ENCODE measurements at places on chromosomes 6 and 20.

DNA sequence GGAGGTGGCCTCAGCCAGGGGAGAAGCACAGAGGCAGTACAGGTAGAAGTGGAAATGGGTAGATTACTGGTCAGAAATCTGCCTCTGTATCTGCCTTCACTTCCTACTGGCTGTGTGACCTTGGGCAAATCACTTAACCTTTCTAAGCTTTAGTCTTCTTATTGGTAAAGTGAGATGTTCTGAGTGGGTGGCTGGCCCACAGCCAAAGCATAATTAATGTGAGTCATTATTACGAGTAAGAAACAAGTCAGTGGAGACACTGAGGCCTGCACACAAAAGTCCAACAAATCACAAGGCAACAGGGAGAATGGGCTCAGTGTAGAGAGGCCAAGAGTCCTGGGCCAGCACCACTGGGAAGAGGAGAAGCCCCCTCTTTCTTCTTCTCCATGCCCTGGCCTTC is 39.1 kb downstream of the NRN1 start:
- no peak for DNase-seq

- no peak for DNase-seq
Observed at GRCh38 chr20:3669710-3670367, 6.6 kb upstream of the GFRA4 start.

- no peak for DNase-seq
Observed at GRCh38 chr20:59721386-59721785, 117.0 kb downstream of the PHACTR3 start.

DNA sequence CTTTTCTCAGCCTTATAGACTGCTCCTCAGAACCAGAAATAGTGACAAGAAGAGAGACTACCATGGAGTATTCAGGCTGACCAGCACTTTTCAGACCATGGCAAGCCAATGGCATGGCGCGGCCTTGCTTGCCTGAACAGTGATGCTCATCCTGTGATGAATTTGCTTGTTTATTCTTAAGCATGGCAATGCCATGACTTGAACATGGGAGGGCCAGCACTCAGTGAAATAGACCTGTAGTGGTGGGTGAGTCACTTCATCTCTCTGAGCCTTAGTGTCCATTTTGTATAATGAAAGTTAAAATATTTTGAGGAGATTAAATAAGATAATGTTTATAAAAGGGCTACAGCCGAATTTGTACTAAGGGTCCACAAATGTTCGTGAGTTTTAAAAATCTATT is 79.1 kb downstream of the LRRC1 start:
- DNase-seq = peak; percentile 15

DNA sequence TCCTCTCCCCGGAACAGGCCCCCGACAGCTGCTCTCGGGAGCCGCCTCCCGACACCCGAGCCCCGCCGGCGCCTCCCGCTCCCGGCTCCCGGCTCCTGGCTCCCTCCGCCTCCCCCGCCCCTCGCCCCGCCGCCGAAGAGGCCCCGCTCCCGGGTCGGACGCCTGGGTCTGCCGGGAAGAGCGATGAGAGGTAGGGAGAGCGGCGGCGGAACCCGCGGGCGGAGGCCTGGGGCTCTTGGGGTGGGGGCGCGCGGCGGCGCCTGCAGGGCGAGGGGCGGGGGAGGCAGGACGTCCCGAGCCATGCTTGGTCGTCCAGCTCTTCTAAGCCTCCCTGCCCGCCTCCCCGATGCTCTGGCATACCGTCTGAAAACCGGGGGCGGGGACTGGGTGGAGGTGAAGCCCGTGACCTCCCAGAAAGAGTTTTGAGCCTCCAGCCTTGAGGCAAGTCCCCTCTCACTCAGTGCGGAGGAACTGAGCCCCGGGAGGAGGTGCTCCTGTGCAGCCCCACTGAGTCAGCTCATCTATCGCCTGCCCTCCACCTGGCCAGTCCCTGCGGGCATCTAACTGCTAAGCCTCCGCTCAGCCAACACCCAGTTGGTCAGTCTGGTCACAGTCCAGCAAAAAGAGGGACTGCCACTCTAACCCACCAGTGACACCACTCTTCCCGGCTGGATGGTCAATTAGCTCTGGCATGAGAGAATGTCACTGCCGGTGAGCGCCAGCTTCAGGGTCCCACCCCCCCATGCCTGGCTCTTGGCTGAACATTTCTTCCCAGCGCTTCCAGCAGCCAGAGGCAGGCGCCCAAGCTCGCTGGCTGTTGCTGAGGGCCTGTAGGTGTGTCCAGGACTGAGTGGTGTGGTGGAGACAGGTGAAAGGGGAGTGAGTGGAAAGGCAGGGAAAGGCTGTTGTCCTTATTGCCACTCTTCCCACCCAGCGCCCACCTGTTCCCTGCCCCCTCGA is 482 bp downstream of the DDR1 start:
- DNase-seq = peak; percentile 57

DNA sequence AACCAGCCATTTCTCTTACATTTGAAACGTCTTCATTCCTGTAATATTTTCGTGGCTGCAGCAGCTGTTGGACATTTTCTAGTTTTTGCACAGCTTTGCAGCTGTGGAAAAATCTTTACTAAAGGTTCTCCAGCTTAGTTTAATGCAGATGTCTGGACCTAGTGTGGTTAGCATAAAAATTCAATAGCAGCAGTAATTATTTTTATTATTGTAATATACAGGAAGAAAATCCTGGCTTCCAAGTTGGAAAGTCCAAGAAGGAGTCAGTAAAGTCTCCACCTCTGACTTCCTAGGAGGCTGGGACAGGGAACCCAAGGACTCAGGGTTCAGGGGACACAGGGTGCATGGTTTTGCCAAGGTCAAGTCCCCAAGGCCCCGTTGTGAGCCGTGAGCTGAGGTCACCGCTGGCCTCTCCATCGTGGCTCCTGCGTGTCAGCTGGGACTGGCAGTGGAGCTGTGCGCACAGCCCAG is 230.6 kb downstream of the FNDC1 start:
- no peak for DNase-seq

GRCh38 chr6:127205036-127205435 is 61.6 kb upstream of the RNF146 start:
- DNase-seq = no peak

GRCh38 chr20:45792317-45793118 is 764 bp downstream of the DNTTIP1 start:
- DNase-seq = no peak

DNA sequence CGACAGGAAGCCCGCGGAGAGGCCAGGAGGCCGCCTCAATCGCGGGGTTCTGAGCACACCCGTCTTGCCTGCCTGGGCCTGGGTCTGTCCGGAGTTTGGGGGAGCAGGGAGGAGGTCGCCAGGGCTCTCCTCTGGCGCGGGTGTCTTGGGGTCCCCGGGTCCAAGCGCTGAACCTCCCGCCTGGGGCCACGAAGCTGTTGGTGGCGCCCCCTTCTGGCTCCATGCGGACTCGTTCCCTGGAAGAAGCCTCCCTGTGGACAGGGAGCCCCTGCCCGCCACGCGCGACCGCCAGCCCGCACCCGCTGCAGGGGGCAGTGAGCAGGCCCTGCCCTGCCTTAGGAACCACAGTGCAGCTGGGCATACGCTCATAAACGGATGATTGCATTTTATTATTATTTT is 44.7 kb downstream of the MCUR1 start:
- DNase-seq = no peak

DNA sequence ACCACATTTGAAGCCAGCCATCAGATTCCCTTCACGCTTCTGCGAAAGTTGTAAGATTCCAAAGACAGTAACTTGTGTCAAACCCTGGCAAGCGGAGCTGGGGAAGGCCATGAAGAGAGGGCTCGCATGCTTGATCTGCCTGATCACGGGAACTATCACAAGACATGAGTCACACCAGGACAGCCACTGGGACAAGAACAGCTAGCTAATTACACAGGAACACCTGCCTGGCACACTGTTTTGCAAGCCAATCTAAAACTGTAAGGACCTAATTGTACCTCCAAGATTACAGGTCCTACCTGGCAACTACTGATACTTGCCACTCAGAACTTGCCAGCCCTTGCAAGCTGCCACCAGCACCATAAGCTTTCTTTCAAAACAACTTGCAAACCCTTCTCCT is 289.3 kb downstream of the KIF16B start:
- no peak for DNase-seq

- DNase-seq = no peak
Observed at GRCh38 chr20:16397086-16397485, 176.2 kb downstream of the KIF16B start.

GRCh38 chr6:109188115-109188411 is 92.8 kb downstream of the CEP57L1 start:
- DNase-seq = no peak

DNA sequence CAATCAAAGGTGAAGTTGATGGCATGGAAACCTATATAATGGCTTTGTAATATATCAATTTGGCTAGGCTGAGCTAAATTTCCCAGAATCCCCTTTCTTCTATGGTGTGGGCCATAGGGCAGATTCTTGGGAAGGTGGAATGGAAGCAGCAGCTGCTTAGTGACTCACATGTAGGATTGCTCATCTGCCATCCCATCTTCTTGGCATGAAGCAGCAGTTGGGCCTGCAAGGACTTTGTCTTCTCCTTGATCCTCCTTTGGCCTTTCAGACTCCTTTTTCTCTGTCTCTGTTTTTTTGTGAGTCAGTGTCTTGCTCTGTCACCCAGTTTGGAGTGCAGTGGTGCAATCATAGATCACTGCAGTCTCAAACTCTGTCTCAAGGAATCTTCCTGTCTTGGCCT is 52.6 kb upstream of the CEP162 start:
- peak; percentile 49 for DNase-seq

GRCh38 chr20:49399329-49399728 is 83.1 kb downstream of the KCNB1 start:
- DNase-seq = no peak

GRCh38 chr20:42276718-42277602 is 658.8 kb upstream of the CHD6 start:
- DNase-seq = no peak

GRCh38 chr20:60573003-60573680 is 614.9 kb downstream of the CDH26 start:
- DNase-seq = no peak

DNA sequence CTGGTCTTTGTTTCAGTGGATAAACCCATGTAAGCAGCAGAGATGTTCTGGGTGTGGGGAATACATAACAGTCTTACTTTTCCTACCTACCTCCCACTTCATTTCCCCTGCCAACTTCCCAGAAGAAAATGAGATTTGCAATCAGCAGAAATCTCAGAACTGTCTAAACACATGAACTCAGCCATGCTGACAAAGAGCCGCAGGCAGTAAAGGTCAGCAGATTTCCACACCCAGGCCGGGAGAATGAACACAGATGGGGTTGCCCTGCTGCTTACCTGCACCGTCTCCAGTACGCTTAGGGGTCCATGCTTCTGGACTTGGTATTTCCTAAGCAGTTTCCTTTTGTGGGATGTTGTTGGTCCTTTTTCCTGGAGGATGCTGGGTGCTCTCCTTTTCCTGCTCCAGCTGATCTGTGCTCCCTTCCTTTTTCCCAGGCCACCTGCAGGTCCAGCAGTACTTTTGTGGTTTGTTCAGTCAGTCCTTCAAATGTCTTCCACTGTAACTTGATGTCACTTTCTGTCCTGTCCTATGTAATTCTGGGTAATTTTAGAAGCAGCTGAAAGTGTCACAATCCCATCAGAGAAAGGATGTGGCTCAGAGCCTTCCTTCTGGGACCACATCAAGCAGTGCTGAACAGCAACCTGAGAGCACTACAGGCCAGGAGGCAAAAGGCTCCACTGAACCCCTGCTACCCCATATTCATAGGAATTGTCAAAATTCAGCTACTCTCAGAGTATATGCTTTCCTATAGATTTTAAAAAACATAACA is 129.0 kb downstream of the CEP57L1 start:
- no peak for DNase-seq

DNA sequence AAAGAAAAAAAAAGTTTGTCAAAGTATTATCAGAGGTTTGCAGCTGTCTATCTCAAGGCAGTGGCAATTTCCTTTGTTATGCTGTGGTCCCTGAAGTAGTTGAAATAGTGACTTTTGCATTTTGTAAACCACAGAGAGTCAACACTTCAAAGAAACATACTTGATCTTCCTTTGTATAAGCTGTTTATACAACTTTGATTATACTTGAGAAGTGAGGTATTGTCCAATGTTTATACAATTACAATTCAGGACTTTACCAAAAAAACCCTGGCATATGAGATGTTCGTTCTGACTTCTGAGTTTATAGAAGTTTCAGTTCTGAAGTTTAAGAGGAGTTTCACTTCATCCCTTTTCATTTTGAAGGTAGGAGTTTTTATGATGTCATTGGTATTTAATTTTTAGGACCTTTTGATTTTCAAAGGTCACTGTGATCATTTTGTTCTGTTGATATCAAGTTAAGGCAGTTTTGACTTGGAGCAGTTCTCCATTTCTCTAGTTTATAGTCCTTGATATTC is 4.0 kb downstream of the STK4 start:
- DNase-seq = no peak

GRCh38 chr6:11810039-11810541 is 31.5 kb upstream of the ADTRP start:
- no peak for DNase-seq

GRCh38 chr6:137777687-137778075 is 89.4 kb upstream of the TNFAIP3 start:
- no peak for DNase-seq

DNA sequence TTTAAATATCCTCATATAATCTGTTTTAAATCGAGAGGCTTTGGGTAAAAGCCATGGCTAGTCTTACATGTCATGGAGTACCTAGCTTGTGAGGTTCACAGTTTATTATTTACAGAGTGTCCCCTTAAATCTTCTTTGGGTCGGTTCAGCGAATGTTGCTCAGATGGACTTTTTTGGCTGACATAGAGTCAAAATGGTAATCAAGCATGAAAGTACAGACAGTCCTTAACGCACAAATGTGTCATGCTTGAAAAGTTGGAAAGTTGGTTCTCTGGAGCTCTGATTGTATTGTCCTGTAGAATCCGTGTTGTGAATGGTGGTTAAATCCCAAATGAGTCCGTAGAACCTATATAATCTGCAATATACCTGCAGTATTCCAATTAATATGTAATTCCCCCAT is 22.0 kb downstream of the PTPN1 start:
- DNase-seq = no peak

GRCh38 chr6:16481697-16482399 is 243.5 kb downstream of the GMPR start:
- no peak for DNase-seq

- peak; percentile 94 for DNase-seq
Observed at GRCh38 chr6:35310265-35310831, 12.7 kb downstream of the DEF6 start.
